CD8-positive, alpha-beta memory T cell (primary cell): ENCODE measurements at places on chromosomes 13 and 19.
A peak's percentile ranks its signal among the peaks of the same experiment; 100 is the strongest.

GRCh38 chr19:3844596-3844995 lies 24.2 kb downstream of the ZFR2 start:
- no peak for DNase-seq

GRCh38 chr13:41154042-41154441 lies 21.4 kb upstream of the KBTBD6 start:
- no peak for DNase-seq

DNA sequence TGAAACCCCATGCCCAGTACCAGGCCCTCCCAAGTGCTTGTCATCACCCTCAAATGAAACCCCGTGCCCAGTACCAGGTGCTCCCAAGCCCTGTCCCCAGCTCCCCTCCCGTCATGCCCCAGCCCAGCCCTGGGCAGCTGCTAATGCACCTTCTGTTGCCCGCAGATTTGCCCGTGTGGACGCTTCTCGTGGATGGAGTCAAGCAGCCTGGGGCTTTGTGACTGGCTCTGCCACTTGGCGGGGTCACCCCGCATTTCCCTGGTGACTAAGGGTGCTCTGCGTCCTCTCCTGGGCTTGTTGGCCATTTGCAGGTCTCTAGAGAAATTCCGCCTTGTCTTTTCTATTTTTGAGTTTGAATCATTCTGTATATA lies 82.7 kb downstream of the ATP11A start:
- DNase-seq = no peak

DNA sequence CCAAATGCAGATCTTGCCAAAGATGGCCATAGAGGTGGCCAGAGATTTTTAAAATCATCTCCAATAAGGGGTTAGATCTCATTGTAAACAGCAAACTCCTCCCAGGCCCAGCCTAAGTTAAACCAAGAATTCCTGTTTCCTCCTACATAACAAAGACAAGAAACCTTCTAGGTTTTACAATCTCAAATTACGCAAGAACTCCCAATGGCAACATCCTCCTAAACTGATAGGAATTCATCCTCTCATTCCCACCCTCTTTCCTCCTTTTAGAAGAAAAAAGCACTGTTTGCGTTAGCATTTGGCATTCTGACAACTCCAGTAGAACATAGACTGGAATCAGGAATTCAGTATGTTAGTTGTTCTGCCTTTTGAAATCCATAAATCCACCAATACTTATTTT lies 14.6 kb downstream of the PROSER1 start:
- no peak for DNase-seq

DNA sequence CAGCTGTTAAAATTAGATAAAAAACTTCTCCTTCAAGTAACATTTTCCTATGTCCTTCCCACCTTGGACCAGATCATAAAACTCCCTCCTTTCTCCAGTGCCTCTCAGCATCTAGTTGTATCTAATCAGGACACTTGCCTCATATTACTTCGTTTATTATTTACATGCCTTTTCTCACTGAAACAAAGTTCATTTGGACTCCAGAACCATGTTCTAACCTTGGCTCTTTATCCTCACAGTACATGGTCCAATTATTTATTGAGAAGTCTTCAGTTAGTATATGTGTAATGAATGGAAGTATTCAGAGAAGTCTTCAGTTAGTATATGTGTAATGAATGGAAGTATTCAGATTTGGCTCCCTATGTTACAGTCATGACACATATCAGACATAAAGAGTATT lies 342.7 kb downstream of the OXGR1 start:
- DNase-seq = no peak

GRCh38 chr19:47241919-47242577 lies 11.0 kb upstream of the BBC3 start:
- no peak for DNase-seq

DNA sequence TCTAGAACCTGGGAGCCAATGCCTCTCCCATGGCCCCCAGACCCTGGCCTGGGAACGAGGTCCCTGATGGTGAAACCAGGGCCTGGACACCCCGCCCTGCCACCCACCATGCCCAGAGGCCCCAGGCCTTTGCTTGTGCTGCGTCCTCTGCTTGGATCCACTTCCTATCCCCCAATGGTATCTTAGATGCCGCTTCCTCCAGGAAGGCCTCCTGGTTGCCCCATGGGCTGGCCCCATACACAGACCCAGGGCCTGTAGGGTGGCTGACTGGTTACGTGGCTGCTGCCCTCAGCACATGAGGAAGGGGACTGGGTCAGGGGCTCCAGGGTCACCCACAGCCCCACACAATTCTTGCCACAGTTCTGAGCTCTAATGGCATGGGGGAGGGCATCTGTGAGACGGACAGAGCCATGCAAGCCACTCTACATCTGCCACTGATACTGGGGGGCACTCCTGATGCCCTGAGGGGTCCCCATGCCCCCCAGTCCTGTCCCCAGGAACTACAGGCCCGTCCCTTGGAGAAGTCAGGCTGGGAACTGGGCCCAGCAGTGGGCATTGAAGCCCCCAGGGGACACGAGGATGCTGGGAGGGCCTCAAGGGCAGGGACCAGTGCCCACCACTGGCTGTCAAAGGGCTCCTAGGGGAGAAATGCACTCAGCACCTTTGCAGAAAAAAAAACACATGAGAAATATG lies 5.0 kb downstream of the RPL36 start:
- DNase-seq = no peak

- no peak for DNase-seq
Observed at GRCh38 chr13:23788459-23788858, 100.7 kb downstream of the MIPEP start.

DNA sequence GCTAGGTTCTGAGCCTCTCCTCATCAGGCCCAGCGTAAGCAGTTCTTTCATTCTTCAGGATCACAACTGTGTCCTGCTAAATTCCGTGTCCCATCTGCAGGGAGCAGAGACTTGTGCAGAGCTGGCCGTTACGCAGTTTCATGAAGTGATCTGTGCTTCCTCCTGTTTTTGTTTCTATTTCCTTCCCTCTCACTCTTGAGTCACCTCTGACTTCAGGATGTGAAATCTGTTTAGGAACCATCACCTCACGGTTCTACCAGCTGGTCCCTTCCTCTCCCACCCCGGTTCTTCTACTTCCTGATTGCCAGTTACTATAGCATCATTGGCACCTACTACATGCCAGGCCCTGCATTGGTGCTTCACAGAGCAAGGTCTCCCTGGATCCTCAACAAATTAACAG lies 8.5 kb downstream of the MAU2 start:
- DNase-seq = no peak

GRCh38 chr19:18523841-18524240 lies 2.0 kb upstream of the ELL start:
- DNase-seq = no peak

DNA sequence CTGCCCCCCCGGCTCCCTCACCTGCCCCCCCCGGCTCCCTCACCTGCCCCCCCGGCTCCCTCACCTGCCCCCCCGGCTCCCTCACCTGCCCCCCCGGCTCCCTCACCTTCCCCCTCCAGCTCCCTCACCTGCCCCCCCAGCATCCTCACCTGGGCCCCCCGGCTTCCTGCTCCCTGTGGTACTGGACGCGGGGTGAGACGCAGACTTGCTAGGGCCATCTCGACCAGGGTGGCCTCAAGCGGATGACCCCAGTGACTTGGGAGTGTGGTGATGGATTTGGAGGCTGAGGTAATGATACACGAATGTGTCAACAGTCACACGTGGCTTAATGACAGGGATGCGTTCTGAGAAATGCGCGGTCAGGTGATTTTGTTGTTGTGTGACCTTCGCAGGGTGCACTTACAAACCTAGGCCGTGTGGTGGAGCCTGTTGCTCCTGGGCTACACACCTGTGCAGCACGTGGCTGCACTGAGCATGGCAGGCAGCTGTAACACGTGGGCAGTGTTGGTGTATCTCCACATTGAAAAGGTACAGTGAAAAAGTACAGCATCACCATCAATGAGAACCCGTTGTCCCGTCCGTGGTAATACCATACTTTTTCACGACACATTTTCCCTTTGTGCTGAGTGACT lies 197.8 kb downstream of the TEX29 start:
- DNase-seq = no peak

- peak; percentile 96 for DNase-seq
Observed at GRCh38 chr19:44752816-44753625, 4.5 kb downstream of the BCL3 start.

- DNase-seq = no peak
Observed at GRCh38 chr13:32748305-32748704, 162.1 kb downstream of the PDS5B start.

GRCh38 chr19:49497047-49497788 lies 984 bp downstream of the RPS11 start:
- peak; percentile 83 for DNase-seq

- DNase-seq = no peak
Observed at GRCh38 chr19:58379246-58379645, 1.6 kb downstream of the ZNF837 start.

DNA sequence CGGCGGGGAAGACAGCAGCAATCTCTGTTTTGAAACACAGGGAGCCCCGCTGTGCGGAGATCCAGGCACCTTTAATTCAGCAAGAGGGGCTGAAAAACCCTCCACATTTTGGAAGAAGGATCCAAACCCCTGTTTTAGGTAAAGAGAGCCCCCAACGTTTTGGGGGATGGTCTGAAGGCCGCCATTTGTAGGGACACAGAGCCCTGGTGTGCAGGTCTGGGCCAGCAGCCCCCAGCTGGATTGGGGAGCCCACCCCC lies 3.5 kb upstream of the HOOK2 start:
- no peak for DNase-seq

DNA sequence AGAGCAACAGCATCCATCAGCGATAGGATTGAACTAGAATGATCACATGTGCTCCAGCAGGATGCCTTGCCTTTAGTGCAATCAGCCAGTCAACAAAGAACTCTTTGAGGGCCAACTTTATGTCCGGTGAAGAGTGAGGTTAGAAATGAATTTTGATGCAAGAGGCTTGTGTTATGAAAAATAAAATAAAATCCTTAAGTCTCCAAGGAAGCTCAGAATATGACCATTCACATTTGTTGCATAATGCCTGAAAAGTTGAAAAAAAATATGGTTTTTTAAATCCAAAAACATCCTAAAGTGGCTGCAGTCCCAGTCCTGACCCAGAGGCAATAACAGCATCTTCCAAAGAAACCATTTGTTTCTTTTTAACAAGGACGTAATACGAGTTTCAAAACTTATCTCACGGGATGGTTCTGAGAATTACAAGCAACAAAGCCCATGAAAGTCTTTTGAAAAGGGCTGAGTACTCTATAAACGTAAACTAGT lies 61.3 kb downstream of the DCLK1 start:
- DNase-seq = no peak

GRCh38 chr13:95660981-95661581 lies 15.9 kb upstream of the DNAJC3 start:
- no peak for DNase-seq

- DNase-seq = no peak
Observed at GRCh38 chr13:101988140-101988539, 413.7 kb downstream of the FGF14 start.

GRCh38 chr19:50728084-50728737 lies 5.0 kb downstream of the CLEC11A start:
- DNase-seq = peak; percentile 84

GRCh38 chr19:10565028-10565566 lies 713 bp downstream of the KRI1 start:
- DNase-seq = peak; percentile 41

DNA sequence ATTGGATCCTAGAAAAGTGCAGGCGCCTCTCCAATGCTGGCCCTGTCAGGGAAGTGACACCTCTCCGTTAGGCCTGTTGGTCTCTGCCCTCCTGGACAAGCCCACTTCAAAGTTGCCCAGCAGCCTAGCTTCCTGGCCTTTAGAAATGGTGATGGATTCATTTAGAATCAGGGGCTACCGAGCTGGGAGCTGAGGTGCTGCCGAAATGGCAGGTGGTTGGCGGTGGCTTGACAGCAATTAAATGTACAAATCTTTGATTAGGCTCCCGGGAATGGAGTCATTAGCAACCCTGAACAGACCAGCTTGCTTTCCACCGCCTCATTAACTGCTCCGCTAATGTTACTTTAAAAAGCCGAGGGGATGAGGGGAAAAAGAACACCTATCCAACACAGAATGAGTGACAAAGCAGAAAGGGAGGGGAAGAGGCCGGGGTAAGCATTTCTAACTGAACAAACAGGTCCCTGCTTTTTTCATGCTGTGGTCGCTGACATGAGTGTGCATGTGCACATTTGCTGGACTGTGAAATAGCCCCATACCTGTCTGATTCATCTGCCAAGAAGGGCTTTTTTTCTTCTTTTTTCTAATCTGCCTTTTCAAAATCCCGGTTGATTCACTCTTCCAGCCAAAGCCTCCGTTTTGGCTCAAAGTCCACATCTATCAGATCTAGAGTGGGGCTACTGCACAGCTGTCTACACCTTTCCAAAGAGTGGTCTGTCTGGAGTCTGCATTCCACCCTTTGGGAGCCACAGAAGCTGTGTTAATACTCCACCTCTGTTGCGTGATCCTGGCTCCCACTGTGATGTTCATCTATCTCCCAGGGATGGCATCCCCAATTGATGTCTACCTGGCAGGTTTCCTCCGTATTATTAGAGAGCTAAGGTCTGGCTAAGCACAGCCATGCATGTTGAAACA lies 431.9 kb downstream of the COG6 start:
- no peak for DNase-seq

DNA sequence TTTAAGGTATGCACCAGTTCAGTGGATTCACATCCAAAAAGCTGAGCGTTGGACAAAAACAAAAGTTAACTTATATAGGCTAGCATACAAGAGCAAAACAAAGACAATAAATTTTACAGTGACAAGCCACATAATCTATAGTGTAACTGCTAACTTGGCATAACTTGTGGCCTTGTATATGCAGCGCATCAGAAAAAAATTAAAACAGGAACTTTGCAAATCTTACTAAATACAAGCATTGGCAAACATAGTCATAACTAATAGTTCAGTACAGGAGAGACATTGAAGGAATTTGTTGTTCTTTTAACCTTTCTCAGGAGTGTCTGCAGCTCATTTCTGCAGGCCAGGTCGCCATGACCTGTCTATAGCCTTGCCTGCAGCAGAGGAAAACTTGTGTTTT lies 54.6 kb downstream of the OR10H4 start:
- no peak for DNase-seq

DNA sequence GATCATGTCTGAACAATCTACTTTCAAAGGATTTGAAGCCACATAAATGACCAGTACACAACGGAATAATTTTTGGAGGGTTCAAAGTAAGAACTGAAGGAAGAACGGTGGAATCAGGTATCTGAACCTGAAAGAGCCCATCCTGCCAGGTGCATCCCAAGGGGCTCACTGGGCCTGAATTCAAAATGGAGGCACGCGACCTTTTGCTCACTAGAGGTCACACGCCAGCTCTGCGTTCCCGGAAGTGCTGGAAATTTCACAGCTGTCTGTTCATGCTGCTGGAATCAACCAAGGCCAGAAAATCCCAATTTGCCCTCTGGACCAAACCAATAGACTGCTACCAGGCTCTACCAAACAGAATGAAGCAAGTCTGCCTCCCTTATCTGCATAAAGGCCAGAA lies 4.2 kb upstream of the RASA3 start:
- peak; percentile 0 for DNase-seq

DNA sequence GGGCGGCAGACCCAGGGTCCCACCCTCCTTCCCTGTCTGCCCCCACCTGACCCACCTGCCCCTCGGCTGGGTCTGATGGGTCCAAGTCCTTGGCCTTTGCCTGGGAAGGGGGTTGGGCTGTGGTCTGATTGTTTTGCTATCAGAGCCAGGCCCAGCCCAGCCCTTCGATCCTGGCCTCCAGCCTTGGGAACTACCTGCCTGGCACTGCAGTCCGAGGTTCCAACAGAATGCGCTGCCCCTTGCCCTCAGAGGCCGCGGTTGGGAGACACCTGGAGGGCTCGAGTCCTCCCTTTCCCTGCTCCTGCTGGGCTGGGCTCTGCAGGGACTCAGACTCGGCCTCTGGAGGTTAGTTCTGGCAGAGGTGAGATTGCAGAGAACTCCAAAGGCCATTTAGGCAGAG lies 1.6 kb downstream of the CCL25 start:
- DNase-seq = no peak
